Endodermal cell (in vitro differentiated cells): ENCODE measurements at places on chromosomes 3 and 15.
A peak's percentile ranks its signal among the peaks of the same experiment; 100 is the strongest.

DNA sequence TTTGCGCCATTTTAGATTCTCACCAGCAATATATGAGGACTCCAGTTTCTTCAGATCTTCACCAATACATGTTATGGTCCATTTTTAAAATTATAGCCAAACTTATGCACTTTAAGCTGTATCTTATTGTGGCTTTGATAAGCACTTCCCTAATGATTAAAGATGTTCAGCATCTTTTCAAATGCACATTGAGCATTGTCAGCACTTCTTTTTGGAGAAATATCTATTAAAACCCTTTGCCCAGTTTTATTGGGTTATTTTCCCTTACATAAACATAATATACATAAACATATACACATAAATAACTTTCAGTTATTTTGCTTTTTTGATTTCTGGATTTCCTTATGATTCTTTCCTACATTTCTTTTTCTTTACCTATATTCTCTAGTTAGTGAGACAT lies 83.8 kb downstream of the ROBO1 start:
- DNase-seq = no peak

DNA sequence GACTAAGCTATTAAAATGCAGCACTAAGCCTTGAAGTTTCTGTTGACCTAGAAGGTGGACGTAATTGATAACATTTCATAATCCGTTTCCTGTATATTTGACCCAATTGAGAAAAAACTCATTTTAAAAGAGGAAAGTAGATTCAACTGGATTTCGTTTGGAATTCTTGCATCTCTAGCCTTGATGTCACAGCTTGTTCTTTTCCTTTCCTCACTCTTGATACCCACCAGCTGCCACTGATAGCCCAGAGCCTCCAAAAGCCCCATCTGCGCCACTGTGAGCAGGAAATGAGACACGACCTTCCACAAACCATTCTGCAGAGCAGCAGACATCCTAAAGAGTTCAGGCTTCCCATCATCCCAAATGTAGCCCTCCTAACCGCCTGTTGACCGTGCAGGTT lies 61.8 kb downstream of the FOXB1 start:
- DNase-seq = no peak

- no peak for DNase-seq
These were observed 190.3 kb downstream of the MCTP2 start for GRCh38 chr15:94421706-94422105.

GRCh38 chr15:73777741-73778140 lies 24.6 kb upstream of the INSYN1 start:
- DNase-seq = no peak

- no peak for DNase-seq
These were observed 15.8 kb downstream of the SCG5 start for GRCh38 chr15:32657198-32657883.

- no peak for DNase-seq
These were observed 319.9 kb downstream of the NAALADL2 start for GRCh38 chr3:175179055-175179454.

- DNase-seq = peak; percentile 67
These were observed 168.3 kb upstream of the SEMA6D start for GRCh38 chr15:47548986-47549385.

DNA sequence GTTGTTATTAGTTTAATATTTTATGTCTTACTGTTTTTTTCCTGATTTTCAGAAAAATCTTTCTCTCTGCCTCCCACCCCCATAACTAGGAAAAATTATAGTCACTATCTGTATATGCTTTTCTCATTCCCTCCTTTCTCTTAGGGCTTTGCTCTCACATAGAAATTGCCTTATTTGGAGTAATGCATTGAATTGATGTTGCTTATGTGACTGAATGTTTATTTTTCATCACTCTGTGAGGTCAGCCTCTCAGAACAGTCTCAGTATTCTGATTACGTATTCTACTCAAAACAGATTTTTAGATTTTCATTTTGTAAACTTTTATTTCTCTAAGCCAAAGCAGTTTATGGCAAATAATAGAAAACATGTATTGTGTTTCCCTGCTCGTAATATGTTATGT lies 121.0 kb downstream of the SLMAP start:
- no peak for DNase-seq

DNA sequence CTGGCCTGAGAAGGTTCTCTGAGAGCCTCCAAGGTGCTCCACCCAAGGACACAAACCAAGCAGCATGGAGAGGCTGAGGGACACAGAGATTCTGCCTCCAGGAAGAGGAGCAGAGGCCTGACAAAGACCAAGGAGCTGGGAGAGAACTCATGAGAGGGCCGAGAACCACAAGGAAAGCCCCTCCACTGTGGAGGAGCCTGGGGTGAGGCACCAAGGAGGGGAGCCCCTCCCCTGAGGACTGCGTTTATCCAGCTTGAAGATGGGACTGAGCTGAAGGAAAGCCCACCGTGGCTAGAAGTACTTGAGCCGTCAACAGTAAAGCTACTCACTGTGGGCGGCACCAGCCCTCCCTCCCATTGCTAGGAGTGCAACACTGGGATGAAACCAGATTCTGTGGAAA lies 63.1 kb upstream of the MEF2A start:
- DNase-seq = peak; percentile 31

- no peak for DNase-seq
These were observed 49.7 kb upstream of the SCAANT1 start for GRCh38 chr3:63961891-63962290.

DNA sequence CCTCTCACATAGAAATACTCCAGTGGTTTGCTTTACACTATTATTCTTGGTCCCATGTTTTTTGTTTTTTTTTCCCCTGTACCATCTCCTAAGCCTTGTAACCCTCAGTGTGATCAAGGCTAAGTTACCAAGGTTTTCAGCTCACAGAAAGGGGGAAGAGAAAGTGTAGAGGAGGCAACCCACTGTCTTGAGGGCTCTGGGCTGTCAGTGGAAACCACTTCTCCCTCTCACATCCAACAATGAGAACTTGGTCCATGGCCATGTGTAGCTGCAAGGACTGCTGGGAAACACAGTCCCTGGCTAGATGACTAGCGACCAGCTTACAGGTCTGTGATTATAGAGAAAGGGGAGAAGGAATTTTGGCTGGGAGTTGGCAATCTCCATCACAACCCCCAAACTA lies 30.3 kb downstream of the GPD1L start:
- no peak for DNase-seq

DNA sequence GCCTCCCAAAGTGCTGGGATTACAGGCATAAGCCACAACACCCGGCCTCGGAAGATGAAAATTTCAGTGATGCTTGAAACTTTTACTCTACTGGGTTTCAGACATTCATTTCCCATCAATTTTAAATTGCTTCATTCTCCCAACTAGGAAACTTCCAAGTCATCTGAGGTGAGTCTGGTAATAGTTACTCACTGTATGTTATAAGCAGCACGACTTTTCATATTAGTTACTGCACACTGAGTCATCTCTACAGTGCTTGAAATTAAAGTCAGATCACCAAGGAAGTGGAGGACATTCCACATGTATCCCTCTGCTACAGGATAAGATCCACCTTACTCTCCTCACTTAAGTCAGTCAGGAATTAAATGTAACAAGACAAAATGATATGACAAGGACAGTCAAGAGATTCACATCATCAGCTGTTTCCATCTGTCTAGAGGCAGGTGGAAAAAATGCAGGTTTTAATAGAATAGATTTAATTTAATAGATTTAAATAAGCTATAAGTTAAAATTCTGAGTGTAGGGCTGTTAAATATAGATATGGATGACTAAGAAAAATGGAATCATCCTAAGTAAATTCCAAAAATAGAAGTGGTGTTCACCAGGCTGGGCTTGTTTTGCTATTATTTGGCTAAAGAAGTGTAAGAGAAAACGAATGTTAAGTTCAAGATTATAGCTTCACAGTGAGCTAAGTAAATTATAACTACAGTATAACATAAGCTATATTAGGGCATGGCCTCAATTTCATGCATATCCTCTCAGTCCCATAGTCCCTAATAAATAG lies 104.4 kb downstream of the TMCO5A start:
- no peak for DNase-seq

- DNase-seq = no peak
These were observed 285.6 kb downstream of the UACA start for GRCh38 chr15:70477750-70478250.

DNA sequence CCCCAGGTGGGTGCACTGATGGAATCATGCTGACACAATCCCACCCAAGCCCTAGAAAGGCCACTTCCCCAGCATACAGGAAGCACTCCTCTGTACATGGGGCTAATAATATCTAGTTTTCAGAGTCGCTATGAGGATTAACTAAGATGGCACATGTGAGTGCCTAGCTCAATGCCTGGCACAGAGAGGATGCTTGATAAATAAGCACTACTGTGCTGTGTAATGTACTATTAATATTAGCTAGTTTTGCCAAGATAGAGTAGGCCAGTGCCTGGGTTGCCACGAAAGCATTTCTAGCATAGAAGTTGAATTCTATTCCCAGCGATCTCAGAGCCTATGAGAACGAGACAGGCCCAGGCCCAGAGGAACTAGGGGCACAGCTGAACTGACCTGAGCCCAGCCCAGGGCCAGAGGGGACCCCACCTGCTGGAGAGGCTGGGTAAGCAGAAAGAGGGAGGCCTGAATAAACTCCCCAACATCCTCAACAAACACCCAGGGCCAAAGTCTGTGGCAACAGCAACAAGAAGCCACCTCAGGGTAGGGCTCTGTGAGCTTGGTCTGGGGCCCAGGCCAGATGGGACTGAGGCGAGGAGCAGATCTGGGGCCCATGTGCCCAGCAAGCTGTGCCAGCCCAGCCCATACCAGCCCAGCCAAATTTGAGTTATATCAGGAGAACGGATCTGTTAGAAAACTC lies 7.6 kb upstream of the SEMA7A start:
- DNase-seq = no peak

- no peak for DNase-seq
These were observed 603.6 kb upstream of the NR2F2 start for GRCh38 chr15:95726891-95727290.

- no peak for DNase-seq
These were observed 8.4 kb downstream of the KBTBD8 start for GRCh38 chr3:67006460-67006859.

- no peak for DNase-seq
These were observed 72.7 kb downstream of the IL1RAP start for GRCh38 chr3:190586631-190587011.

DNA sequence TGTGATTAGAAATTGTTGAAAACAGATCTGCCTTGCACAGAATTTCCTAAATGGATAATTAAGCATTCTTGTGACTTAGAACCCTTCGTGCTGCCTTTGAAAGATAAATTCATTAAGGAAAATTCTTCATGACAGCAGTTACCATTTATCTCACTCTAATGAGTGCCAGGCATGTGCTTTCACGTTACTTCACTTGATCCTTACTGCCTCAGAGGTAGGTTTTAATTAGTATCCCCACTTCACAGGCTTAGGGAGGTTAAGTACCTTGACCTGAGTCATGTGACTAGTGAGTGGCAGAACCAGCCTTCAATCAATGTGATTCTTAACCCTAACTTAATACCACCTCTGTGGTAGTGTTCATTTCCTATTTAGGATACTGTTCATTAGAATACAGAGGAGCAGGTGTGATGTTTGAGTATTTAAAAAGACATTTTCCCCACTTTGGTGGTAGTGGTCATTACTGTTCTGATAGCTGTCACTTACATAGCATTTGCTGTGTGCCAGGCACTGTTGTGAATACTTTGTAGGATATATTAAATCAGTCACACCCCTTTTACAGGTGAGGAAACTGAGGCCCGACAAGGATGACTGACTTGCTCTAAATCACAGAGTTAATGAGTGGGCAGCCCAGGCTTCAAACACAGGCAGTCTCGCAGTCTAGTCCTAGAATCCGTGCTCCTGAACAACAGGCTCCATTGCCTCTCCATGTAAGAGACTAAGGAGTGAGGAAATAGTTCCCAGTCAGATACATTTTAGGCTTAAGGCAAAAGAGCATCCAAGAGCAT lies 57.9 kb downstream of the RLBP1 start:
- DNase-seq = no peak

DNA sequence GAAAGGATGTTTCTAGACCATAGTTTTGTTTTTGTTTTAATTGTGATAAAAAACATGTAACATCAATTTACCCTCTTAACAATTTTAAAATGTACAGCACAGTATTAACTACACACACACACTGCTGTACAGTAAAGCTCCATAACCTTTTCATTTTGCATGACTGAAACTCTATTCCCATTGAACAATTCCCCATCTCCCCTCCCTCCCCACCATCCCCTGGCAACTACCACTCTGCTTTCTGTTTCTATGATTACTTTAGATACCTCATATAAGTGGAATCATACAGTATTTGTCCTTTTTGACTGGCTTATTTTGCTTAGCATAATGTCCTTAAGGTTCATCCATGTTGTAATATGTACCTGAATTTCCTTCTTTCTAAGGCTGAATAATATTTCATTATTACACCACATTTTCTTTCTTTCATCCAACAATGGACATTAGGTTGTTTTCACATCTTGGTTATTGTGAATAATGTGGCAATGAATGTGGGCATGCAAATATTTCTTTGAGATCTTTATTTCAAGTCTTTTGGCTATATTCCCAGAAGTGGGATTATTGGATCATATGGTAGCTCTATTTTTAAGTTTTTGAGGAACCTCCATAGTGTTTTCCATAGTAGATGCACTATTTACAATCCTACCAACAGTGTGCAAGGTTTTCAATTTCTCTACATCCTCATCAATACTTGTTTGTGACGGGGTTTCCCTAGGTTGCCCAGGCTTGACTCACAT lies 10.7 kb downstream of the CHST14 start:
- no peak for DNase-seq

- DNase-seq = peak; percentile 93
These were observed 93.9 kb upstream of the CCDC80 start for GRCh38 chr3:112734736-112735350.

- DNase-seq = no peak
These were observed 6.4 kb downstream of the CLN6 start for GRCh38 chr15:68223171-68223570.

DNA sequence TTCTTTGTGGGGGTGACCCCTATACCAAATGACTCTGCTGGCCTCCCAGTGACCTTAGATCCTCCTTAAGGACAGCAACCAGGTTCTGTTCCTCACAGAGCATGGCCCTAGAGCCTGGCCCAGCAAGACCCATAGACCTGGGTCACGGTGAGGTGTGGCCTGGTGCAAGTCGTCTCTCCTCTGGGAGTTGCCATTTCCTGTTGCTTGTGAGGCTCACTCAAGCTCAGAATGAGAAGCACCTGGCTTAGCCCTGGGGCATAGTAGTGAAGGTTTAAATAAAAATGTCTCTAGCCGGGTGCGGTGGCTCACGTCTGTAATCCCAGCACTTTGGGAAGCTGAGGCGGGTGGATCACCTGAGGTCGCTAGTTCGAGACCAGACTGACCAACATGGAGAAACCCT lies 131.3 kb downstream of the SMAD6 start:
- DNase-seq = no peak

GRCh38 chr15:70023064-70023768 lies 74.5 kb downstream of the TLE3 start:
- DNase-seq = peak; percentile 35
